Kasumi-1 (cell line): ENCODE measurements at places on chromosomes 7 and 10.

- no peak for DNase-seq
These were observed 680.2 kb downstream of the CCSER2 start for GRCh38 chr10:85008488-85009184.

DNA sequence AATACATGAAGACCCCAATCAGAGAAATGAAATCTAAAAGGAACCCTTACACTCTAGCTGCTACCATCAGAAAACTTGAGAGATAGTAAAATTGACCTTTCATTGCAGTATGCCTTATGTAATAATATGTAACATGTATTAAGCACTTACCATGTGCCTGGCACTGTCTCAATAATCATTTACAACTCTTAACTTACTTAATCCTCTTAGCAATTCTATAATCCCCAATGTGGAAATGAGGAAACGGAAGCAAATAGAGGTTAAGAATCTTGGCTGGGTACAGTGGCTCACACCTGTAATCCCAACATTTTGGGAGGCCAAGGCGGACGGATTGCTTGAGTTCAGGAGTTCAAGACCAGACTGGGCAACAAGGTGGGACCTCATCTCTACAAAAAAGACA lies 29.8 kb upstream of the FHIP2A start:
- no peak for DNase-seq

DNA sequence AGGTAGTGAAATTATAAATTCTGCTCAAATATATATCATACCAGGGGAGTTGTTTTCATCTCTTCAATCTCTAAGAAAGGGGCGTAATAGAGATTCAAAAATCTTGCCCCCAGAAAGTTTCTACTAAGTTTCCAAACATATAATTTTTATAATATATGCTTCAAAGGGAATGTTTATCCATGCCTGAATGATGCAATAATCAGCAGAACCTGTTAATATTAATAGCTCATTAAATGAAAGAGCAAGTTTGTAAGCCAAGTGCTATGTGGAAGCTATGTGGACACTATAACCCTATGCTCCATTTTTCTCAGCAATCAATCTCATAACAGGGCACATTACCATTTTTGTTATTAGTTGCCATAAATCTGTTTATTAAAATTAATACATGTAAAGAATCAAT lies 25.3 kb downstream of the VPS41 start:
- no peak for DNase-seq

- DNase-seq, result peak; percentile 71
These were observed 293.9 kb downstream of the CCDC3 start for GRCh38 chr10:12707461-12708185.

- DNase-seq, result peak; percentile 71
These were observed 1.2 kb downstream of the PTEN start for GRCh38 chr10:87864496-87865059.

DNA sequence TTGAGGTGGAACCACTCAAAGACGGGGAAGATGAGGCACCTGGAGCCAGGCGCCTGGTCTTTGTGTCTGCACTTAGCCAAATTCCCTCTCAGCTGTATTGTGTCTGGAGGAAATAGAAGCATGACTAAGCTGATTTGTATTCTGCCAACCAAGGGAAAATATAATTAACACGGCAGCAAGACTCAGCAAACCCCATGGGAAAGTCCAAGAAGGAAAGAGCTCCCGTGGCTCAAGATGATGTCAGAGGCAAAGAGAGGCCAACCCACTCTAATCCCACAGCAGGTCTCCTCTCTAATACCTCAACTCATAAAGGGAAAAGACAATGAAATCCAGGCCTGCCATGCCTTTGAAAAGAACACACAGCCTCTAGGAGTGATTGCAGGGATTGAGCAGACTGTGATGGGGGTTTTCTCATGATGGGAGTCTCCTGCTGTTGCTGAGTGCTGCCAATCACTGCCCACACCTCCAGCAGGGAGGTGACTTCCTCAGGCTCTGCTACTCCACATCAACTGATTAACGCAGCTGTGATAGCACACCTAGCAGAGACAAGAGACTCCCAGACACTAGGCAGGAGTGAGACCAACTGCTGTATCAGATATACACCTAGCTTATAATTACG lies 255.5 kb upstream of the C7orf33 start:
- DNase-seq, result no peak

DNA sequence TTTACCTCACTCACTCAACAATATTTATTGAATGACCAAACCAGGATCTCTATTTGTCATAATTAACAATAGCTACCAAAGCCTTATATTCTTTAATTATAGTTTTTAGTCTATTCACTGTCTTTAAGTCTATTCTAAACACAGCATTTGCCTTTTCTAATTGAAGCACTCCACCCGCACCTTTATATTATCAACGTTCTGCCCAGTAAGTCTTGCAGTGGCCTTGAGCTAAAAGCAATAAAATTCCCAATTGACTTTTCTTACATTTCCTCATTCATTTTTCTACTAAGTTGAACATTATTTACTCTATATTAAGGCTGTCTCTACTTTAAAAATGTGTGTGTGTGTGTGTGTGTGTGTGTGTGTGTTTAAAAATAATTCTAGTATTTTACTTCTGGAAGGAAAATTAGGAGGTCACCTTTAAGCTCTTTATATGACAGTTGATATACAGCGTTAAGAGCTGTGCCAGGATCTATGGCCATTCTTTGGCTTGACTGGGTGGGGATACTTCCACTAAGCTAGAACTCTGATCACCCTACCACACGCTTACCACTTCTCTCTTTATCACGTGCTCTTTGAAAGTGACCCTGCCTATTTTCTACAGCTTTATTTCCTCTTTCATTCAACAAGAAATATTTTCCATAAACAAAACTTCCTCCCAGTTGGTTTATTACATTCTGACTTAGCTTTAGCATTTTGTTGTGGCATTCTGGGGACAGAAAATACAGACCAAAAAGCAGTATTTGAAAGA lies 8.8 kb downstream of the PAPSS2 start:
- DNase-seq, result peak; percentile 28

- peak; percentile 77 for DNase-seq
These were observed 107.1 kb upstream of the NRP1 start for GRCh38 chr10:33441561-33441960.

DNA sequence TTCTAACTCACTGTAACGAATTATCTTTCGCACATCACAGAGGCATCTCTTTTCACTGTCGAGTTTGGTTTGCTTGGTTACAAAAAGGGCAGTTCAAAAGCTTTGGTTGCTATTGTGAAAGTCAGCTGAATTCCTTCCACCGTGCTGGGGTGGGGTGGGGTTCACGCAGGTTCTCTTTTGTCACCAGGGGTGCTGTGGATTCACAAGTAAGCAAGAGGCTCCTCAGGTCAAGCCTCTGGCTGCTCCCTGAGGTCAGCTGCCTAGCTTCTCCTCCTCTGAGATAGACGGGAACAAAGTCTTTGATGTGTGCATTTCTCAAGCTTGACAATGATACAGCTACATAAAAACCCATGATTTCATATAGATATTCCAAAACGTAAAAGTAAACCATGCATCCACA lies 47.7 kb downstream of the EGFR start:
- DNase-seq, result no peak

GRCh38 chr7:151271699-151272355 lies 23.3 kb upstream of the SMARCD3 start:
- peak; percentile 90 for DNase-seq

GRCh38 chr7:143003393-143004051 lies 23.4 kb downstream of the OR9A2 start:
- DNase-seq, result peak; percentile 83

- peak; percentile 97 for DNase-seq
These were observed at the start of gene RSBN1L for GRCh38 chr7:77696057-77696642. Gene RSBN1L, plus strand, starts transcription at chr7:77696459. Its CDS starts 11 bp downstream, at chr7:77696470.

DNA sequence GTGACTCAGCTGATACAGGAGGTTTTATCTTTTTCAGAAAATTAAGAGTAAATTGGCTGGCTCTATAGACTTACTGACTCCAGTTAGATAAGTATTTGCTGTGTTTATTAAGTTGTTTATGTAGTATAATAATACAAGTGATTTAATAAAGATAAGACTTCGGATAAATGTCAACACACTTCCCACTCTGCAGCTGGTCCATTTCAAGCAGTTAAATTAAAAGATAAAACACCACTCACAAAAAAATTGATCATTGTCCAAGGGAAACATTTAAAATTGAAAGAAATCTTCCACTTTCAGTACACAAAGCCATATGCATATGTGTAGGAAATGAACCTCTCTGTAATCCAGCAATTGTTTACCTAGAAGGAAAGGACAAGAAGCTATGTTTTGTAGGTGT lies 106.1 kb upstream of the SP8 start:
- DNase-seq, result no peak

GRCh38 chr10:114802177-114802576 lies 19.4 kb upstream of the FHIP2A start:
- no peak for DNase-seq

GRCh38 chr10:114357515-114357996 lies 46.7 kb downstream of the AFAP1L2 start:
- DNase-seq, result no peak

DNA sequence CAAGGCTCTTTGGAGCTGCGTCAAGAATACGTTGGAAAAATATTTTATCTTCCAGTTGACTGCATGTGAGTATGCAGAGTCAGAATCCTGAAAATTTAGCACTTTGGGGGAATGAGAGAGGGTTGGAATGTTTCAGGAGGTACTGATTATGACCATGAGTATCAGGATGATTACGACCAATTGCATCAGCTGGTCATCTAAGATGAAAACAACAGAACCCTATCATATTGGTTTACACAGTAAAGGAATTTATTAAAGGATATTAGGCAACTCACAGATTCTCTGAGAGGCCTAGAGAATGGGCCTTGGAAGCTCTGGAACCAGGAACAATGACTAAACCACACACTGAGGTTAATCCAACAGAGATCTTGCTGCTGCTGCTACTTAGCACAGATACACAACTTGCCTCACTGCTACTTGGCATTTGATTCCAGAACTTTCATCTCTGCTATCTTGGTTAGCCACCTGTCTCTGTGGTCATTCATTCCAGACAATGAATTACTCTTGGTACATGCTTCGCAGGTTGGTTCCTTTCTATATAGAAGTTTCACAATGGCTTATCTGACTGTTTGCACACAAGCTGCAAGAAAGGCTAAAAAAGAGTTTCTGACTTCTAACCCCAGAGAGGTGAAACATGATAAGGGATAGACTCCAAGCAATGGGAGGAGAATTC lies 68.0 kb upstream of the CTTNBP2 start:
- no peak for DNase-seq

DNA sequence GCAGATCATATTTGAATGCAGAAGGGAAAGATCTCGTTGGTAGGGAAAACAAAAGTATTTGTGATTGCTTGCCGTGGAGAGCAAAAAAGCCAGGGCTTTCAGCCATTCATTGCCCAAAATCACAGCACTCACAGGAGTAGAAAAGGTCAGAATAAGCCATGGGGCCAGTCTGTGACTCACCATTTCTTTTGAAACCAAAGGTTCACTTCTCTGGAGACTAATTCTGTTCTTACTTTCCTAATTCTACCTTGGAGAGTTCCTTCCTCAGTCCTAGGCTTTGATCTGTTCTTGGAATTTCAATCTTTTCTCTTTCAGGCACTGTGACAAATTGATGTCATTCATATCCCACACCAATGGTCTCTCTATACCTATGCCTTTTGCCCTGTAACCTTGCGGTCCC lies 54.1 kb upstream of the FAM180A start:
- DNase-seq, result no peak

DNA sequence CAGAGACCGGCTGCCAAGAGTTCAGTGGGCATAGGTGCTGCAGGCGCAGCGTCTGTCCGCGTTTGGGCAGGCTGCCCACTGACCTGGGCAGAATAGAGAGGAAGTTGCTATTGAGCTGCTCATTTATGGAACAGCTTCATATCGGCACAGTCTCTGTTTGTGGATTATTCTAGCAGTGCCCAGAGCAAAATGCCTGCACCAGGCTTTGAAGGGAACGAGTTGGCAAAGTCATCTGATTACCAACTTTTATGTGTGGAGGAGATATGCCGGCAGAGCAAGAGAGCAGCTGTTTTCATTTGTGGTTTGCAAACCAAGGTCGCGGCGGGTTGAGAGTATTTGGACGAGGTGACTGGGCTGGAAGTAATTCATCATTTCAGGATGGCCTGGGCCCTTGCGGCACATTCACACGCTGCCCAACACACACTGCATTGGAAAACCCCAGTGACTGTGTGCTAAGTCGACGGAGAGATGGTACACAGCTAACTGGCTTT lies 228.5 kb downstream of the TCERG1L start:
- no peak for DNase-seq

GRCh38 chr10:76397181-76398042 lies 966.0 kb downstream of the LRMDA start:
- DNase-seq, result no peak

DNA sequence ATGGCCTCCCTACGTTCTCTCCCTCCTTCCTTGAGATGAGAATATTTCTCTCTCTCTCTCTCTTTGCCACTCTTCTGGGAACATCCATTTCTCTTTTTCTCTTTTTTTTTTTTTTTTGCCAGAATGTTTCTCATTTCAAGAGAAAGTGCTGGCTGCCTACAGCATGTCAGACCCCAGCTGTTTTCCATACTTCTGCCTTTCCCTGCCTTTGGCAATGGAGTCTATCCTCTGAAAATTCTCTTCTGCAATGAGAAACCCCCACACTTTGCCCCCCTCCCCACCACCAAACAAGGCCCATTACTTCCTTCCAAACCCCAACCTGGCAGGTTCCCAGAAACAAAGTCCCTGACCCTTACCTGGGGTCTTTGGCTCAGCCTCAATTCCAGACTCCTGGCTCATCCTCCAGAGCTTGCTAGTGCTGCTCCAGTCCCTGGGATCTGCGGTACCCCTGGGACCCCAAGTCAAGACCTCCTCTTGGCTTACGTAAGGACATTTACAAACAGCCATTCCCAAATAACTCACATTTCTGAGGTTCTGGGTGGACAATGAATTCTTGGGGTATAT lies 17.4 kb upstream of the CCL26 start:
- no peak for DNase-seq

- no peak for DNase-seq
These were observed 3.1 kb downstream of the GPER1 start for GRCh38 chr7:1090686-1091643.

- no peak for DNase-seq
These were observed 52.8 kb upstream of the KCNIP2 start for GRCh38 chr10:101896225-101896877.

DNA sequence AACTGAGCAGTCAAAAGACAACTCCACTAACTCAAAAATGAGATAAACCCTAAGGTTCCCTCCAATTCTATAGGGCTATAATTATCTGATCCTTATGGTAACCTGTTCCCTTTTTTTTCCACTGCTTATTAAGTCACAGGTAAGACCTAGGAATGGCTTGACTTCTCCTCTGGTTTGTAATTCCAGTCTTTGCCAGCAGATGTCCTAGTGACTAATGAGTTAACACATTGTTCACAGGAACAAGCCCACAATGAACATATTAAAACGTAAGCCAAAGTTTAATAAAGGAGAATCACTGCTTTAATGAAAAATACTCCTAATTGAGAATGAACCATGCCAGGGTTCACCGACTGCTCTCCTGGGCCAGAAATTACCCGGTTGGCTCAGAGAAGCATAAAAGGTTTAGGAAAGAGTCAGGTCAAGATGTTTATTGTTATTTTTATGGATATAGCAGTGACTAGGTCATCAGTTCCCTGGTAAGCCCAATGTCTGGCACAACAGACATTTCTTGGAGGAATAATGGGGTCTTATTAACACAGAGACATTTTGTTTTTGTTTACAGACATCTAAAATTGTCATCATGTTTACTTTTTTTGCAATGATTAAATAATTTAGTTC lies 120.1 kb downstream of the ELAPOR2 start:
- DNase-seq, result peak; percentile 80

- no peak for DNase-seq
These were observed 102.3 kb downstream of the DYNC1I1 start for GRCh38 chr7:95874541-95875265.

- no peak for DNase-seq
These were observed 567.0 kb downstream of the GFRA1 start for GRCh38 chr10:115706026-115706425.

- DNase-seq, result no peak
These were observed 64.2 kb downstream of the CUL2 start for GRCh38 chr10:35025916-35026315.

GRCh38 chr7:45682358-45682735 lies 108.2 kb downstream of the ADCY1 start:
- no peak for DNase-seq
